Activated CD8-positive, alpha-beta memory T cell treated with anti-CD3 and anti-CD28 coated beads, Interleukin-2, amount 50 U/mL, for 4 hours (primary cell): ENCODE measurements at places on chromosomes 2 and 18.

DNA sequence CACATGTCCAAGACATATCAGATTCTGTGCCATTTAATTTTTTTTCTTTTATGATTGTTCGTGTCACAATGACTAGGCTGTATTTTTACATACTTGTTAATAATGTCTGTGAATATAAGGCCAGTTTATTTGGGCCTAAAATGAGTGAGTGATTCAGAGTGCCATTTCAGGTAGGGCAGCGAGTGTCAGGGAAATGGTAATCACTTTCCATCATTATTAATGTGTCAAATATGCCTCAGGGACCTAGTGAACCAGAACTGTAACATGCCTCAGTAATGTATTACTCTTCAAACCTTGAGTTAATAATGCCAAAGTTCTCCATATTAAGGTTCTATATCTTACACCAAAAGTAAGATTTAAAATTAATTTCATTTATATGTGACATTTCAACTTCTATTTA is 8.6 kb downstream of the FAM171B start:
- no peak for DNase-seq

DNA sequence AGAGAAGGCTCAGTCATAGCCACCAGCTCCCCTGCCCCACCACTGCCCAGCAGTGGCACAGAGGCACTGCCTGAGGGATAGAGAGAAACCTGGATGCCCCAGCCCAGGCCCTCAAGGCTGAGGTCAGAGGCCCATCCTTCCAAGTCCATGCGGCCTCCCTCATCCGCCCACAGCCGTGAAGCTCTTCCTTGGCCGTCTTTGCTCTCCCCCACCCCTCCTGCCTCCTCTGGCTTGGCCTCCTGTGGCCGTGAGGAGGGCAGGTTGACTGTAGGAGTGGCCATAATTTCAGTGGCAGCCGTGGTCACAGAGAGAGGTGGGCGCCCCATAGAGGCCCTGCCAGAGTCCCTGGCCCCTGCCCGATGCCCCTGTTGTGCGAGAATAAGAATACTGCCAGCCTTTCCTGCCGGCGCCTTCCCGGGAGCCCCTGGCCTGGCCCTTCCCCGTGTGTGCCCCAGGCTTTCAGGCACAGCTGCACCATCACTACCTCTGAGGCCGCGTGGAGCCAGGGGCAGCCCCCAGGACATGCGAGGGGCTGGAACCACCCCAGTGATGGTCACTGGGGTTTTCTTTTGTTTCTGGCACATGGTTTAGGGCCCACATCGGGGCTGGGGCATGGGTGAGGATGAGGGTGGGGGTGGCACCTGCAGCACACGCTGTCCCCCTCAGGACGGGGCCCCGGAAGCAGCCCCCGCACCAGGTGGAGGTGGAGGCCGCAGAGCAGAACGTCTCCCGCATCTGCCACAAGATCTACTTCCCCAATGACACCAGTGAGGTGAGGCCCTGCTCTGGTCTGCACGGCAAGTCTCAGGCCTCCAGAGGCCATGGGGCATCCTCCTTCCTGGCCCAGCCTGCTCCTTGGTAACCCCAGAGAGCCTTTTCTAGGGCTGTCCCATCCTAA is 13.1 kb upstream of the GPR17 start:
- DNase-seq: no peak

DNA sequence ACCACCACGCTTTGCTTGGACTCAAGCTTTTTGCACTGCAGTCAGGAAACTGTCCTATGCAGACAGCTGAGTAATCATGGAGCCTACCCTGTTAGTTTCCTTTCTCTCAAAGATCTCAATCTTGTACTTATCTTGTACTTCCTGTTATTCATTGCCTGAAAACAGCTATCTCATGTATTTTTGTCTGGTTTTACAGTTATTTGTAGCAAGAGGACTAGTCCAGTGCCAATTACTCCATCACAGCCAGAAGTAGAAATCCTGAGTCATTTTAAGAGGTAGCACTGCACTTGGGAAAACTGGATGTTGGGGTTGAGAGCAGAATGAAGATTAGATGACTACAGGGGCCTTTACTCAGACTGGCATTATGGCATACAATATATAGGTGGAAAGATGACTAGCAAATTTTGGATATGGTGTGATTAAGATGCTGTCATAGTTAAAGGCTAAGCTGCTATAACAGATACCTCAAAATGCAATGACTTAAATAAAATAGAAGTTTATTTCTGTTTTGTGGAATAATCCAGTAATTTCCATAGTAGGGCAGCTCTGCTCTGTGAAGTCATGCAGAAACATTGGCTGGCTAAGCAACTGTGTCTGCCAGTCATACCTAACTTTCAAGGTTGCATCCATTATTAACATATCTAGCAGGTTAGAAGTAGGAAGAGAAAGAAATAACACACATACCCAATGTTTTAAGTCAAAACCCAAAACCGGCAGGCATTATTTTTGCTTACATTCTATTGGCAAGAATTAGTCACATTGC is 21.1 kb upstream of the CHMP3 start:
- DNase-seq: no peak

- DNase-seq: no peak
These were observed 31.3 kb downstream of the NPHP1 start for GRCh38 chr2:110173523-110173922.

GRCh38 chr2:131588152-131588873 is 60.6 kb downstream of the CCDC74A start:
- DNase-seq: no peak

DNA sequence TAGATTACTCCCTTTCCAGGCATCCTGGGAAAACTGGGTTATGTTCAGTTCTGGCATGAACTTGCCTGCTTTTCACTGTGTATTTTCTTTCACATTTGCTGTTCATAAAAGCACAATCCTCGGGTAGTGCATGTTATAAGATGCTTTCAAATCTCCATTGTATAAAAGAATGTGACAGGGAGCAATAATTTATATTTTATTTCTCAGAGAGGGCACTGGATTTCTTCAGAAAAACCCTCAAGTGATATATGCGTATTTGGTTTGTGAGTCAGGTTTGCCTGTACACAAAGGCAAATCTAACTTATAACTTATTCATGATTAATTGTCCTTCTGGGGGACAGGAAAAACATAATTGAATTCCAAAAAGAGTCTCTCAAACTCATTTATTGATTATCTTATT is 440.7 kb upstream of the MMADHC start:
- DNase-seq: no peak

DNA sequence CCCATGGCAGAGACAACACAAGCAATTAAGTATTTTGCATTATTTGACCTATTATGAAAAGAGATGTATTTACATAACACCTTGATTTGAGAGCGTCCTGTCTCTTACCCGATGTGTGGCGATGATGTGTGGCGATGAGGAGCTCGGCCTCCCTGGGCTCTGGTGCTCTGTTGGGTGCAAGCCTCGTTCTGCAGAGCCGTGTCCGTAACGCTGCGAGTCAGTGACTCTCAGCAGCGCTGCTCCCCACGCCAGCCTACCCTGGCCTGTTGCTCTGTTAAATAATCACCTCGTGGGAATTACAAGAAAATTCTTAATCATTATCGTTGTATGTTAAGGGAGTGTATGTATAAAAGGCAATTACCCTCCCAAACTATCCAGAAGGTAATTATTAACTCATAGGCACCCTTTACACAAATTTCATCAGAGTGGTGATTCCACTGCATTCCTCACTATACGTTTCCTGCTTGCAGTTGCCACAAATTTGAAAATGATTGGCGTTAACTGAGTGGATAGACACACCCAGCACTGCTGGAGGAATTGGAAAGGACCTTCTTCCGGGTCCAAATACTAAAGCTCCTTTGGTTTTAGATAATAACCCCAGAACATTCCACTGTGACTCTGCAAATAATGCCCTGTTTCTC is 52.0 kb upstream of the NFATC1 start:
- no peak for DNase-seq

- DNase-seq: no peak
These were observed 48.6 kb downstream of the LINC00305 start for GRCh38 chr18:64100116-64100922.

DNA sequence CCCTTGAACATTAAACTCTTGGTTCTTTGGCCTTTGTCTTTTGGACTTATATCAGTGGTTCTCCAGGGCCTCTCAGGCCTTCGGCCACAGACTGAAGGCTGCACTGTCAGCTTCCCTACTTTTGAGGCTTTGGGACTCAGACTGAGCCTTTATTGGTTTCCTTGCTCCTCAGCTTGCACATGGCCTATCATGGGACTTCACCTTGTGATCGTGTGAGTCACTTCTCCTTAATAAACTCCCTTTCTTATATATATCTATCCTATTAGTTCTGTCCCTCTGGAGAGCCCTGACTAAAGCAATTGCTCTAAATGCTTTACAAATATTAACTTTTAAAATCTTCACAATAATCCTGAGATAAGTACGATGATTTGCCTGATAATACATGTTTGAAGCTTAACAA is 353.6 kb upstream of the TRIB2 start:
- no peak for DNase-seq

- DNase-seq: no peak
These were observed 160.3 kb upstream of the SIX2 start for GRCh38 chr2:45169339-45170190.

GRCh38 chr18:26103579-26103978 is 13.2 kb upstream of the SS18 start:
- DNase-seq: peak; percentile 32
